ENCODE measurements at places on chromosomes 2 and 18.

DNA sequence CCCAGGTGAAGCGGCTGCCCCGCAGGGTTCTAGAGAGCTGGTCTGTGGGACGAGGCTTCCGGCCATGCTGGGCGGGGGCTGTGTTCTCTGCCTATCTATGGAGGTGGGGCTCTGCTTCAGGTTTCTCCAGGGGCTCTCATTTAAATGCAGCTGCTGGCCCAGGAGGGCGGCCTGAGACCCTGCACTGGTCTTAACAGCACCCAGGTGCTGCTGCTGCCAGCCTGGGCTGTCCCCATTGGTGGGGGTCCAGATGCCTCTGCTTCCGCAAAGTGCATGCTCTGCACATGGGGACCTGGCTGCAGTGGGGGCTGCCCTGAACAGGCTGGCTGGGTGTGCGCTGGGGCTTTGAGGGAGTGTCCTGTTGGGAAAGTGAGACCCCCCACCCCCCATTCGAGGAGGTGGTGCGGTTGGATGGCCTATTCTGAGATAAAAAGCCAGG is 29.7 kb upstream of the ALLC start:
- DNase-seq, result no peak

- no peak for DNase-seq
Observed at GRCh38 chr2:232525791-232526371, at the start of gene CHRND. TSS of gene CHRND (plus strand) at chr2:232526160. CDS start at chr2:232526216, 56 bp downstream.

GRCh38 chr2:70834881-70835280 is 735 bp downstream of the CD207 start:
- DNase-seq, result no peak

DNA sequence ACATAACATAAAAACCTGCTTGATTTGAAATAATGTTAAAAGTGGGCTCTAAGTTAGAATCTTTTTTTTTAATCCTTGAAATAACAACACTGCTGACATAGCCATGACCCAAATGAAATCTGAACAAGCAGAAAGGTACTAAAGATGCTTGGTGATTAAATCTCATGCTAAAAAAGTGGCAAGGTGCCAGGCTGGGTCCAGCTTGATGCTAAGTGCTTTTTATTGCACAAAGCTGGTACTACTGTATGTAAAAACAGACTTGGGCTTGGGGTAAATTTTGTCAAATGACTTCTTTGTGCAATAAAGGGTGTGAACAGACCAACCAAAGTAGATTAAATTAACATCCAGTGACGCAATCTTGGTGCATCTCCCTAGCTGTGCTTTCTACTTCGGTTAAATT is 13.4 kb downstream of the BCL11A start:
- no peak for DNase-seq
